ENCODE measurements at places on chromosomes 5 and 9. TPM values are rescaled to one million over a fixed set of nuclear protein-coding genes. Genes with fewer than 3 reads are reported as not detected.

ACTBL2 gene
- total RNA-seq, result not detected

ATP10B gene
- not detected for total RNA-seq

DNA sequence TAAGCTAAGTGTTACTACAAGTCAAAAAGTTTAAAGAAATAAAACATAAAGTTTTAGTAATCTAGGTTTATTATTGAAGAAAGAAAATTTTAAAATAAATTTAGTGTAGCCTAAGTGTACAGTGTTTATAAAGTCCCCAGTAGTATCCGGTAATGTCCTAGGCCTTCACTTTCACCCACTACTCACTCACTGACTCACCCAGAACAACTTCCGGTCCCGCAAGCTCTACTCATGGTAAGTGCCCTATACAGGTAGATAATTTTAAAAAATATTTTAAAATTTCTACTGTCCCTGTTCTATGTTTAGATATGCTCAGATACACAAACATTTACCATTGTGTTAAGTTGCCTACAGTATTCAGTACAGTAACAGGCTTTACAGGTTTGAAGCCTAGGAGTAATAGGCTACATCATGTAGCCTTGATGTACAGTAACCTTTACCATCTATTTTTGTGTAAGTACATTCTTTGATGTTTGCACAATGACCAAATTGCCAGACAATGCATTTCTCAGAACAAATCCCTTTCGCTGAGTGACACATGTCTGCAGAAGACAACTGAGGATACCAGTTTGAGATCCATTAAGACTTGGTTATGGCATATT, 253.6 kb downstream of the TRIM32 start:
- no peak for DNase-seq

DNA sequence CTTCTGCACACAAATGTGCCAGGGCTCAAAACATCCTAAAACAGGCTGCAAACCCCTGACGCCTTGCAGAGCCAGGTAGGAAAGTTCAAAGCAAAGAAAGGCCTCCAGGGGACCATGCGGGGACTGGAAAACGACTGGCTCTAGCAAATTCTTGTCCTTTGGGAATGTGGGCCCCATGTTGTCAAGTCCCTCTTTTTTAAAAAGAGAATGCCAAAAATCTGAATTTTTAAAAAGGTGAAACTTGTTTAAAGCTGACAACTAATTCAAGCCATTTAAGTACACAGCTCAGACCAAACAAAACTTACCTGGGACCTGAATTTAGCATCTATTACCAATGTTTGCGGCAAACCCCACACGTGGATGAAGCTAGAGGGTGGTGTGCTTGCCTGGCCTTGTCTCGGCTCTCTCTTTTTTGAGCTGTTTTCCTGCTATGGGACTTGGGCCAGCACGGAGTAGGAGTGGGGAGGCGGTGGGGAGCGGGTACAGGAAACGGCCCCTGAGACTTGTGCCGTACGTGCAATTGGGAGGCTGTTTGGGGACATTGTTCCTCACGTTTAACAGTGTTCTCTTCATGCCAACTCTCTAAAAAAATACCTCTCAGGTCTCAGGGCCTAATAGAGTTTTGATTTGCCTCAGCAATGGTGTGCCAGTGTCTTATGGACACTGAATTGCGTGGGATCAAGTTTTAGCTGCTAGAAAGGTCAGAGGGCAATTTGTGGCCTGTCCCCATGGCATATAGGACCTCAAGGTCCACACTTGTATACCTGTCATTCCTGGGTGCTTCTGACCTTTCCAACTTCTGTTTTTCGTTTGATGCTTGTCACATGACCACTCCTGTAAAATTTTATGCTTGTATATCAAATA, 15.1 kb upstream of the PHF19 start:
- DNase-seq, result no peak

GRCh38 chr5:155906046-155906445, 420.9 kb upstream of the SGCD start:
- DNase-seq, result no peak
